ENCODE measurements at places on chromosomes 5 and 9. TPM values are rescaled to one million over a fixed set of nuclear protein-coding genes. Genes with fewer than 3 reads are reported as not detected.

CMBL gene
- total RNA-seq: 10.0 TPM

IL5 gene
- total RNA-seq: not detected

SLC36A3 gene
- total RNA-seq: not detected

LCN1 gene
- not detected for total RNA-seq

CDH10 gene
- under 0.01 TPM for total RNA-seq

DNA sequence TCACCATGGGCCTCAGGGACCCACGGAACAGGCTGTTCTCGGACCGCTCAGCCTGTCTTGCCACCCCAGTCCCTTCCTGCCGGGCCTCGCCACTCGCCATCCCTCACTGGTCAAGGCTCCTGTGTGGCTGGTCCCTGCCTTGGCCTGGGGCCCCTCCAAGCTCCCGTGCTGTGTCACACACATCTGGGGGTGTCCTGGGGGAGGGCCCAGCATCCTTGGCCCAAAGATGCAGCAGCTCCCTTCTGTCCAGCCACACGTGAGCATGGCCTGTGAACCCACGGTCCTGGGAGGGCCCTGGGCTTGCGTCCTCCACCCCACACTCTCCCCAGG, 425 bp upstream of the EGFL7 start:
- DNase-seq: no peak

DNA sequence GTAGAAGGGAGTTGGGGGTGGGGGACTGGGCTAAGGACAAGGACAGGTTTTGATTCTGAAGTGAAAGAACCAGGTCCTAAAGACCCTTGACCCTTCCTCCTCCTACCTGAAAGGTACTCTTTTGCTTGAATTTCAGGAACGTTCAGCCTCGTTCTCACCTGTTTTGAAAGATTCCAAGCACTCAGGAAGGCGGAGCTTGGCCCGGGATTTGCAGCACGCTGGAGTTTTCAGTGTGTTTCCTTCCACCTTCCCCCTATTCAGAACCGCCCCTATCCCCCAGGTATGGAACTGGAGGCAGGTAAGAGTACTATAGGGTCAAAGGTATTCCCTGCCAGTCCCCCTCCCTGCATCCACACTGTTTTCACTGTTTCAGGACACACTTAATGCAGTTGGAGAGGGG, 7.1 kb downstream of the EGR1 start:
- no peak for DNase-seq

DNA sequence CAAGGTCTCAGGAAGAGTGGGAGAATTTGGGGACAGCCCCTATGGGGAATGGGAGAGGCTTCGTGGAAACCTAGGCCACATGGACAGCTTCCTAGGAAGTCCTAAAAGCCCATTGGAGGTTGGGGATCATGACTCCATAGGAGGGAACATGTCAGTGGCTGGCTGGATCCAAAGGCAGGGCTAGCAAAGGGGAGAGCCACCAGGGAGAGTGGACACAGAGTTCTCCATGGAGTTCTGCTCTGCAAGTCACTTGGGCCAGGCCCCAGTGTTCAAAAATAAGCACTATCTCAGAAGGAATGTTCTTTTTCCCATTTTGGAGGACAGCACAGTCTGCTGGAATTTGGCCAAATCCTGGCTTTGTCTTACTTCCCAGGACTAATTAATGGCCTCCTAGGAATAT, 140.6 kb upstream of the RAD23B start:
- no peak for DNase-seq

DNA sequence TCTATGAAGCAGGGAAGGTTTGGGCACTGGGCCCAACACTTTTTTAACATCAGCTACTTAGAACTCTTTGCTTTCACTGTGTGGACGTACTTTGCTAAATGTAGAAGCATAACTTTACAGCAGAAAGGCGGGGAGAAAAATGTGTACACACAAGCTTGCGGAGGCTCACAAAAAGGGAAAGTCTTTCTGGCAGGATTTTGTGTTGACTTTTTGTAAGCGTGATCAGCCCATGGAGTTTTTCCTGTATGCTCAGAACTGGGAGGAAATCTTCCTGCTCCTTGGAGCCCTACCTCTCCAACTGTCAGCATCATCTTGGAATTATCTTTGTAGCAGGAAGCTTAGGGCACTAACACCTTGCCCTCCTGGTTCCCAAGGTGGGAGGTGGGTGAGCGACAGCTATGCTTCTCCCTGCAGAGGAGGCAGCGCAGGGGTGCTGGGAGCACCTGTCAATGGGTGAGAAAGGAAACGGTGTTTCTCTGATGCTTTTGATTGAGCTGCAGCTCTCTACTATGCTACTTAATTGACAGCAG, 321.9 kb downstream of the GADD45G start:
- no peak for DNase-seq

GRCh38 chr5:139745800-139746690, 49.6 kb upstream of the PSD2 start:
- peak; percentile 87 for DNase-seq

- no peak for DNase-seq
These were observed 825.0 kb downstream of the TLR4 start for GRCh38 chr9:118529210-118529609.

DNA sequence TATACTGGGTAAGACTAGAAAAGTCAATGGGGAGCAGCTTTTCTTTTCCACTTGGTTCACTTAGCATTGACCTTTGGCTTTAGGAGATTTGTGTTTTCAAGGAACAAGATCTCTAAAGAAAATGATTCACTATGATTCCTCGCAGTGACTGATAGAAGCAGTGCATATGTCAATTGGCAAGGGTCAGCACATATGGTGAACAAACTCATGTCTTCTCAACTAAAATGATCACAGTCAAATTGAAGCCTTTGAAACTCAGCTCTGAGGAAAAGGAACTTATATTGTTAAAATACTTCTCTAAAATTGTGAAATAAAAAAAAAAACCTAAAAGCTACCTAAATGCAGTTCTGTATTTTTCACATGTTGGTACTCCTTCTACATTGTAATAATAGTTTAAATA, 43.2 kb upstream of the IL7R start:
- DNase-seq: no peak

- no peak for DNase-seq
These were observed 1.5 kb downstream of the BTF3 start for GRCh38 chr5:73499756-73500155.

GRCh38 chr5:9604416-9604815, 25.7 kb downstream of the TAS2R1 start:
- DNase-seq: no peak

- peak; percentile 81 for DNase-seq
These were observed at the start of gene GPSM1 for GRCh38 chr9:136327304-136327974. TSS of gene GPSM1 (plus strand) at chr9:136327539. CDS start at chr9:136327696, 157 bp downstream.

DNA sequence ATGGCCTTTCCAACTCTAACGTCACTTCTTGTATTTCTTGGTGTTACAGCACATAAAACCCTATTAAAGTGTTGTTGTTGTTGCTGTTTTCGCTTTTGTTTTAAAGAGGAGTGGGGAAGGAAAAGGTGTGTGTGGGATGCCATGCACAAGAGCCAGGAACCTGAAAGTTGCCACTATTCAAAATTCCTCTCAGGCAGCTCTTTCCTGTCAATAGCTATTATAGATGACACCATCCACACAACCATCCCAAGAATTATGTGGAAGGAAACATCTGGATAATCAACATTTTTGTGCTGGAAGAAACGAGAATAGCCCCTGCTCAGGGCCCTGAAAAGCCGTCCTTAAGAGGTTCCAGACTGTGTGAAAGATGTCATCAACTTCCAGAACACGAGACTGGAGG, 79.3 kb downstream of the SHB start:
- no peak for DNase-seq

- DNase-seq: peak; percentile 73
These were observed 399 bp upstream of the FBN2 start for GRCh38 chr5:128538250-128539037.

DNA sequence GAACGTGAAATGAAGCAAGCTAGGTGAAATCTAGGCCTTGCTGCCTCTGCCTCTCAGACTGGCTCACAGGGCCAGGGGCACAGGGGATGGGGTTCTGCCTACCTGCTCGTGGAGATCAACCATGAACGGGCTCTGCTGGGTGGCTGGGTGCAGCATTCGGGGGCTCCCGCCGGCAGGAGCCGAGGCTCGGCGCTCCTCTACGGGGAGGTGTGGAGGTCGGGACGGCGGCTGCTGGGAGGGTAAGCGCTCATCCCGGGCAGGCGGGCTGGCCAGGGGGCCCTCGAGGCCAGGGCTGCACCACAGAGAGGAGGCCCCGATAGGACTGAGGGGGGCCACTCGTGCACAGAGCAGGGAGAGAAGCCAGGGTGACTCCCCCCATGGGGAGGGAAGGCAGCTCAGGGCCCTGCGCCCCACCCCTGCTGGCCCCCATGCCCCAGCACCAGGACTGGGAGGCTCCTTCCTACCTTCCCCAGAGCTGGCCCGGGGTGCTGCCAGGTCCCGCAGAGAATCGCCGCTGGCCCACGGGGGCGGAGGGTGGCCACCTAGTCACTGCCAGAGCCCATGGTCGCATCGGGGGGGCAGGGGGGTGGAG, 5.2 kb downstream of the RNF44 start:
- no peak for DNase-seq

DNA sequence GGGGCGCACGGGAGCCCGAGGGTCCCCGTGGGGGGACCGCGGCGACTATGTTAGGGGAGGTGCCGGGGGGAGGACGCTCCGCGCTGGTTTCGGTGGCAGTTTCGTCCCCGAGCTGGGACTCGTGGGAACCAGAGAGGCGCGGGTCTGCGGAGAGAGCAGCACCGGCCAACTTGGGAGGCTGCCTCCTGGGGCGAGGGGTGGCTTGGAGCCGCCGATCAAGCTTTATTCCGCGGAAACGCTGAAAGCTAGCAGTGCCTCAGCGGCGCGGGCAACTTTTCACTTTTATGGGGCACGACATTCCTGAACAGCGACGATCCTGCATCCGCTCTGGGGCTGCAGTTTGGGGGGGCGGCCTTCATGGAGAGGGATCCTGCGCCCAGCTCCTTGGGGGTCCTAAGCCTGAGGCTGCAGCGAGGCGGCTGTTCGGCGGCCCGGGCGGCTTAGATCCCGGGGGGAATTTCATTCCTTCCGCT, 369 bp downstream of the OCLN start:
- DNase-seq: no peak

GRCh38 chr5:61332851-61333320, 828 bp downstream of the ZSWIM6 start:
- peak; percentile 84 for DNase-seq

DNA sequence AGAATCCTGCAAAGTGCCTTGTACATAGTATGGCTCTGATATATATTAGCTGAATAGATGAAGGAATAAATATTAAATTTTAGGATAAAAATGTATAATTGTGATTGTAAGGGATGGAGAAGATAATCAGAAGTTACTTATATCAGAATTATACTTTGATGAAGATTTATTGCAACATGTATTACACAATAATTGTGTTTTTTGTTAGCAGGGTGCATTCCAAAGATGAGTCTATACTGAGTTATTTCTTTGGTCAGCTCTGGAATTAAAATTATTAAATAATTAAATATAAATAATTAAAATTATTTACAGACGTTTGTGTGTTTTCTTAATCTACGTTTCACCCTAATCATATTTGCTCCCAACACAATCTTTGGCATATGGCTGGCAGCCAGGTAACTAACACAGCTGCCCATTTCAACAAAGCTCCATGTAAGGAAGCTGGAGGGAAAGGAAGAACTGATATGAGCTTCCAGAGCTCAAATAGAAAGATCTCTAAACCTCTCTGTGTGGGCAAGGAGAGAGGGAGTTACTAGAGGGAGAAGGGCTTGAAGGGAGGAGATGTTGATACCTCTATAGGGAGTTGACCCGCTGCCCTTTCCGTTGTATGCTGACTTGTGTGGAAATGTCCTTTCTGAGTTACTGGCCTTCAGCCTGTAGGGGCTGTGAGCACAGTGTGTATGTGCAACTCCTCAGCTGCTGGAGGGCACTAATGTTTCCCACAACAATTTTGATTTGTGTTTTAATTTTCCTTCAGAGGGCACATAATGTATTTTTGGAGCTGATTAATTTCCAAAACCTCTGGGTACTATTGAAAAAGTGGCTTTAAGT, 403.4 kb downstream of the MAN2A1 start:
- DNase-seq: no peak
